Fibroblast of mammary gland (primary cell): ENCODE measurements at places on chromosomes 4 and X.
A peak's percentile ranks its signal among the peaks of the same experiment; 100 is the strongest.

- DNase-seq = no peak
These were observed 16.4 kb downstream of the DDX3X start for GRCh38 chrX:41350150-41350975.

DNA sequence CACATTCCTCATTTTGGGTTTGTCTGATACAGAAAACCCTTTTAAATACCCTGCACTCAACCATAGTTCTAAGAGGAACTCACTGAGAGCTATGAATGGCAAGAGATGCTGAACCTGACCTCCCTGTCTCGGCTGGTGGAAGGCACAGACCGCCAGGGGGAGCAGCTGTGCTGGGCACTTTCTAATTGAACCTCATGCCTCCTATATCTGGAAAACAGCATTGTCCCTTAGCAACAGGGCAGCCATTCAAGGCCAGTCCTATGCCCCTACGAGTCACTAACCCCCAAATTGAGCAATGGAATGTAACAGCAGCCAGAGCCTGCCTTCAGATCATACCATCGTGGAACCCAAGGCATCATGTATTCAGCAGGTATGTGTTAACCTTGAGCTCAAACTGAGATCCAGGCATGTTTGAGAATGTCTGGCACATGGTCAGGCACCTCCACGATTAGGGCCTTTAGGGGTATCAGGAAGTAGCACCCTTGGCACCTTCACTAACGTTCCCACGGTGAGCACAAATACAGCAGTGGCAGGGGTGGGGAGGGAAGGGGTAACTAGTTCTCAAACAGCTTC is 5.1 kb downstream of the USP27X start:
- peak; percentile 52 for DNase-seq

GRCh38 chr4:24426557-24426956 is 157.8 kb downstream of the DHX15 start:
- no peak for DNase-seq

DNA sequence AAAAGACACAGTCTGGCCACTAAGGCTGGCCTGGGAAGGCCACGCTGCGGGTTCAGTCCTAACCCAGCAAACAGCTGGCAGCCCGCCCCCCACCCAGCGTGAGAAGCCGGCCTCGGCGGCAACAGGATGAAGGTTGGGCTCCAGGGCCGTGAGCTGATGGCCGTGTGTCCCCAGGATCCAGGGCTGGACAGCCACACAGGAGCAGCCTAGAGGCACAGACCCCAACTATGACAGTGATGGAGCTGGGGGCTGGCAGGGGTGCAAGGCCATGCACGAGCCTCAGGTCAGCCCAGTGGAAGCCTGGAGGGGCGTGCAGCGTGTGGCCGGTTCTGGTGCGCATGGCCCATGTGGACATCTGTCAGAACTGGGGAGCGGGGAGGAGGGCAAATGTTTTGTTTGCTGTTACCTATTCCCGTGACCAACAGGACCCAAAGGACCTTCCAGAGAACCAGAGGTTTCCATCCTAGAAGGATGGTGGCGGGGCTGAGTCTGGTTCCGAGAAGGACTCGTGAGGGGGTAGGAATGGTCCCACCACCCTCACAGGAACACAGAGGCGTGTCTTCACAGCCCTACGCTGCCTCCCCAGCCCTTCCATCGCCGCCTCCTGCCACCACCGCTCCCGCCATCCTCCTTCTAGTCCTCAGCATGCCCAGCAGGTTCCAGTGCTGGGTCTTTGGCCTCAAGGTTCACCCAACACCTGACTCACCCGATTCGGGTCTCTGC is 46.5 kb downstream of the ZFYVE28 start:
- no peak for DNase-seq

- no peak for DNase-seq
These were observed 581 bp upstream of the FAM114A1 start for GRCh38 chr4:38866973-38867477.

GRCh38 chrX:41561045-41561444 is 113.9 kb downstream of the NYX start:
- DNase-seq = peak; percentile 94

DNA sequence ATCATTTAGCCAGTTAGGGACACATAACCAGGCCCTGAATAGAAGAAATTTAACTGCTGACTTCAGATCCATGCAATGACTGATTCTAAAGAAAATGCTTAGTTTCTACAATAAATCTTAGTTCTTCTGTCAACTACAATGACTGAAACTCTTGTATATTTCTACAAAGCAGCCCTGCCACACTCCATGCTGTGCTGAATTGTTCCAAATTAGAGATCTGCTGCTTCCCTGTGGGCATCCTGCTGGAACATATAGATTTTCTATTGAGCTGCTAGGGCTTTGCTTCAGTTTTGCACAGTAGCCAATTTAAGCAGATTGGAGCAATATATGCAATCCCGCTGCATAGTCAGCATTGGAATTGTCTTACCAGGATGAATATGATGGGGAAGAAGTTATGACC is 312.8 kb upstream of the SMIM31 start:
- no peak for DNase-seq

DNA sequence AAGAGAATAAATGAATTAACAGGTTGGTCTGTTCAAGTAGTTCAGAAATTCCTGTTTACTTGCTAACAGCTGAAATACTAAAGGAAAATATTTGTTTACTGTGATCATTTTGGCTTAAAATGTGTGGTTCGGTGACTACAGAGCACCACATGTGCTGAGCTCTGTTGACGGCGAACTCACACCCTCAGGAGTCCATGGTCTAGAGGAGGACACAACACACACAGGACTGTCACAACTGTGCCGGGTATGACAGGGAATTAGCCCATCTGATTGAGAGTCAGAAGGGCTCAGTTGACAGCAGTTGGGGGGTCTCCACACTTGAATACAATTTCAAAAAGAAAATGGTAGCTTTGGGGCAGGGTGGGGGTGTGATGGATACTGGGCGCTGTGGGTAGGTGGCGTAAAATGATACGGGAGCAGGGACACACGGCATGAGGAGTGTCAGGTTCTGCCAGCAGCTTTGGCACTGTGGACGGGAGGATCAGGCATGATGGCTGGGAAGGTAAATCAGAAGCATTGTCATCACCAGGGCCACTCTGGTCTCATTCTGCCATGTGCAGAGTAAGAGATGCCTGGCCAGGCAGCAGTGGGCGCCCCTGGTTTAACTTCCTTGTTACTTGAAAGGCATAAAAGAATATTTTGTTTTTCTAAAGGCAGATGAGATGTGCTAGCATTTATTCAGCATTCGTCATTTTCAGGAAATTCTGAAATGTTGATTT is 33.3 kb downstream of the CLDN22 start:
- DNase-seq = no peak

DNA sequence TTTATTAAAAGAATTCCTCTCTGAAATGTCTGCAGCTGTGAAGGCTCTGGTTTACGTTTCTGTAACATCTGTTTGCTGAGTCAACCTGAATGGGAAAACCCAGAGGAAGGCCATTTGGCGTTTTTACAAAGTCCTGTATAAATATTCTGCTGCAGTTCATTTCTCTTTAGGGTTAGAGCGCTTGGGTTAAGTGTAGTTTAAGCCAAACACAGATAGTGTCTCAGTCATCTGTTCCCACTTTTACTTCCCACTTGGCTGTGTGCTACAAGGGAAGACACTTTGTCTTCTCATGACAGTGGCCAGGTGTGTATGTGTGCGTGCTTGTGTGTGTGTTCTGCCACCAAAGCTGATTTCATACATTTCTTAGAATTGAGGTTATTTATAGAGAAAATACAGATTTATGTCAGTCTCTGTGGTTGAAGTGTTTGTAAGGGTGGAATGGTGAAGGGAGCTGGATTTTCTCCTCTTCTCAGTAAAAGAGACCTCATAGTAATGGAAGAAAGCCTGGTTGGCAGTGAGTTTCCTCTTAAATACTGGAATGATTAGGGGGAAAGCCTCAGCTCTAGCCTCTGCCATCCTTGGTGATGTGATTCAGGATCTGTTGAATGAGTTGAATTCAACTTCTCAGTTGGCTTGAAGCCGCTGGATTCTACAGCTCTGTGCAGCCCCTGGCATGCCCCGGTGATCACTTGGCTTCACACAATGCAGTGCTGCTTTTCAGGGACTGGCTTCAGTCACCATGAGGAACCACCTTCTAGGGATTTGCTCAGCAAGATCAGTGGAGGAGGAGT is 50.6 kb downstream of the JADE1 start:
- DNase-seq = peak; percentile 89

- no peak for DNase-seq
These were observed 141.2 kb upstream of the ZIC3 start for GRCh38 chrX:137424679-137425078.
